ENCODE measurements at places on chromosomes 1 and 21. TPM values are rescaled to one million over a fixed set of nuclear protein-coding genes. Genes with fewer than 3 reads are reported as not detected.

DNA sequence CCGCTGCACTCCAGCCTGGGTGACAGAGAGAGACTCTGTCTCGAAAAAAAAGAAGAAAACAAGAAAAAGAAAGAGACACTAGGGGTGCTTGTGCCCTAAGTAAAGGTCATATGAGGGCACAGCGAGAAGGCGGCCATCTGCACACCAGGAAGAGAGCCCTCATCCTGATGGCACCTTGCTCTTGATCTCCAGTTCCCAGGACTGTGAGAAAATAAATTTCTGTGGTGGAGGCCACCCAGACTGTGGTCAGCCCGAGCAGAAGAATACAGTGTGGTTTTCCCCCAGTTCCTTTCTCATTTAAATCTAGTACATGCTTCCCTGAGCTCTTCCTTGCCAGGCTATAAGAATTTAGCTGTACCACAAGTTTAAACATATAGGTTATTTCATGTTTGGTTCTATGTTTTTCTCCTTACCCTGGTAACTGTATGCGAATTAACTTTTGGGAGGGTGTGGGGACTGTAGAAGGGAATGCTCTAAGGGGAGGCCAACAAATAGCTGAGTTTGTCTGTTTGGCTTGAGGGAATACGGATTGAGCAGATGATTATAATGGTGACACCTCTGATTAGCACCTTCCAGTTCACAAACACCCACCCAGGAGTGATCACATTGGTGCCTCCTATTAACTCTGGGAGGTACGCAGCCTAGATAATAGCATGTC lies 119.6 kb upstream of the ERRFI1 start:
- DNase-seq, result no peak

DNA sequence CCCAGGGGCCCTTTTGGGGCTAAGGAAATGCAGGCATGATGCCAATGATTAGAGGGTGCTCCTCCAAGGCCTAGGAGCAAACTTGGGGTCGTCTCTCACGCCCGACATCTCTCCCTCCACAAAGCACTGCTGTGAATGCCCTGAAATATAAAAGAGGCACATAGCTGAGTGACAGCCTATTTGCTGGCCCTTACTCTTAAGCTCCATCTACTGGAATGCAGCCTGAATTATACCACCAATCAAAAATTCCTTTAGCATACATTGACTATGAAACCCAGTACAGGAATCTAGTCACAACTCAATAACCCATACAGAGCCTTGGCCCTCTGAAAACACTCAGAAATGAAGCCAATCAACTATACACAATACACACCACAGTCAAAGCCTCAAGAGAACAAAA lies 105.5 kb downstream of the LRIG2 start:
- no peak for DNase-seq

GRCh38 chr1:14739082-14739832 lies 140.8 kb downstream of the KAZN start:
- no peak for DNase-seq

KRTAP10-6 gene
- not detected for total RNA-seq

MPZ gene
- 4.8 TPM for total RNA-seq

CACNA1S gene
- not detected for total RNA-seq

DNA sequence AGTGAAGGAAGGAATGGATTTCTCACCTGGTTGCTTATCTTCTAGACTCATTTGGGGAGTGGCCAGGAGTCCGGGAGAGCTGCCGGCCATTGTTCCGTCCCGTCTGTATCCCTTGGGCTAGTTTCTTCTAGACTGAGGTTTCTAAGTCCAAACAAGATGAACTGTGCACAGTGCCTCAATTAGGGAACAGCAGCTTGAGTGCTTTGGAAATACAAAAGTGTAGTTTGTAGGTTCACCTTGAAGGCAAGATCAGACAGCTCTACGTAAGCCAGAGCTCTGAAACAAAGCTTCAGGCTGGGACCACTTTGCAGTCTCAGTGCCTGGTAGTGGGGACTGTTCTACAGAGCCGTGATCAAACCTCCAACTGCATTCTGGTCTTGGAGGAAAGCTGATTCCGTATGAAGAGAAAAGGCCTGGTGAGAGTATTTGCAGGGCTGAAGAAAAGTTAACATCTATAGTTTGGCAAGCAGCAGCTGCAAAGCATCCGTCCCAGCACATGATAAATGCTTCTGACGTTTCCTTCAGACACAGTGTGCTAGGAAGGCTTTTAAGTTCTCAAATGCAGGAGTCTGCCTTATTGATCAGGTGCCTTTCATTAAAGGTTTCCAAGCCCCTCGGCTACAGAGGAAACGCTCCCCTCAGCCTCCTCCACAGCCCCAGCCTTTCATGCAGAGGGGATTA lies 432.8 kb downstream of the KIF26B start:
- no peak for DNase-seq

ICOSLG gene
- 9.1 TPM for total RNA-seq

PROX1 gene
- 0.96 TPM for total RNA-seq

GRCh38 chr1:108817016-108817415 lies 39.9 kb downstream of the AKNAD1 start:
- no peak for DNase-seq

ATP1A4 gene
- not detected for total RNA-seq

ARMH1 gene
- total RNA-seq, result 2.4 TPM

CD52 gene
- not detected for total RNA-seq

DNA sequence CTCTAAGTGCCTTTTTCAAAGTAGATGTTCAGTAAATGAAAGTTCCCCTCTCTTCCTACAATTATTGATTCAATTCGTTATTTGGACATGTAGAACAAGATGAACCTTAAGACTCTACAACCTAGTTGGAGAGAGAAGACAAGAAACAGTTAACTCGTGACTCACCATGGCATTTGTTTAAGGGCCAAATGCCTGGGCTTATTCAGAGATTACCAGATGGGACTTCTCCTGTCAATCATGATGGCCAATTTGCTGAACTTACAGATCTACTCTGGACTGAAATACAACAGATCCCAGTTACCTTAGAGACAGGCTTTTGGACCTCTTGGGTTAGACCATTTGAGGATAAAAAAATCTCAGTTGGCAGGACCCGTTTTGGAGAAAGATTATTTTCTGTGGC lies 93.5 kb downstream of the C1orf94 start:
- DNase-seq, result no peak

SPRR1A gene
- not detected for total RNA-seq
